ENCODE measurements at places on chromosomes 1 and 21.

GRCh38 chr1:24635195-24635843, 7.8 kb upstream of the SRRM1 start:
- DNase-seq: no peak

GRCh38 chr21:44792702-44793591, 8.7 kb downstream of the UBE2G2 start:
- peak; percentile 19 for DNase-seq

GRCh38 chr1:17671741-17672140, 83.4 kb upstream of the ACTL8 start:
- no peak for DNase-seq

- DNase-seq: no peak
Measured at GRCh38 chr1:168446081-168446480, 97.7 kb downstream of the XCL2 start.
